ENCODE measurements at places on chromosomes 3 and 15. TPM values are rescaled to one million over a fixed set of nuclear protein-coding genes. Genes with fewer than 3 reads are reported as not detected.
A peak's percentile ranks its signal among the peaks of the same experiment; 100 is the strongest.

Gene GRK7
- not detected for total RNA-seq

DNA sequence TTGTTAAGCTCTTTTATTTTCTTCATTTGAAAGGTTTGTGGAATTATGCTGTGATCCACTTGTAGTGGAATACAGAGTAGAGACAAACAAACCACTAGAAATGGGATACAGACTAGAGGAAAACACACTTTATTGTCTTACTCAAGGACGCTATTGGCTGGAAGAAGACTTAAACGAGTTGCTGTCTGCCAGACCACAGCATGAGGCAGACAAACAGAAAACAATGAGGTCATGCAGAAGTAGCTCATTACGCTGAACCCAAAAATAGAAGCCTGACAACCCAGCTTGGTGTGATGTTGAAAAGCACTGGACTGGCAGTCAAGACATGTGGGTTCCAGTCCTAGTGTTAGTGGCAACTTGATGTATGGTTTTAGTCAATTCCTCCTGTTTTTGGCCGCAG is 62.4 kb upstream of the P3H2 start:
- no peak for DNase-seq
- H3K36me3 ChIP-seq: no peaks in the 10 kb centered on the region
- H3K27me3 ChIP-seq: no peaks in the 10 kb centered on the region
- no peak overlapping the region for H3K4me3 ChIP-seq
- no peak overlapping the region for H3K27ac ChIP-seq
- no peaks in the 10 kb centered on the region for H3K4me1 ChIP-seq

DNA sequence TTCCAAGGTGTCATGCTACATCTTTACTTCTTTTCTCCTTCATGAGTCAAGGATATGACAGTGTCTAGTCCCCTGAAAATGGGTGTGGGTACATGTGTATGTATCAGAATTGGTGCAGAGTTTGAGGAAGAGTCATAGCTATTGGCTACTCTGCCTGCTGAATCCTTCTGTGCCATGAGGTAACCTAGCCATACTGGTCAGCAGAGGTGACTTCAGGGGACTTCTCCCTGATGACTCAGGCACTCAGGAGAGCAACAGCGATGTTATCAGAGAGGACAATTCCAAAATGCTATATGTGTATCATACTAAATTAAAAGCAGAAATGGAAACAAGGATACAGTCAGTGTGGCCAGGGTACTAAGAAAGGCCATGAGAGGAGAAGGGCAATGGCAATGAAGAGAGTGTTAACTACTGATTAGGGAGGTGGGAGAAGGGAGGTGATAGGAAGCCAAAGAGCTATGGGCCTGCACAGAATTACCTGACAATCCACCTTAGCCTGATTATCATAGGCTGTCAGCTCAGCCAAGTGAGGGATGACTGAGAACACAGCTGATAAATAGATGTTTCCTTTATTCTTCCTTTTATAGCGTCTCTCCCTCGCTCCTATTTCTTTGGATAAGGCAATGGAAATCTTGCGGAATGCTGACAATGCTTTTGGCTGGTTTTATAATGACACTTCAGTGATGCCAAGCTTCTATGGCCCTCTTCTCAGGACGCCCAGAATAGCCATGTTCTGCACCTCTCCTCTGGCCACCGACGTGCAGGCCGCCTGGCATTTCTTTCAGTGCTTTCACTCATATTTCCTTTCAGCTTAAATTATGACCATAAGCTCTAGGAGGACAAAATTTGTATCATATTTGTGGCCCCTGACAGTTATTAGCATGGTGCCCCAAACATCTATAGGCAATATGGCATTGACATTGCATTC is 90.6 kb downstream of the FGF12 start:
- DNase-seq: no peak
- no peaks in the 10 kb centered on the region for H3K27me3 ChIP-seq
- no peaks in the 10 kb centered on the region for H3K36me3 ChIP-seq
- H3K27ac ChIP-seq: no peak overlapping the region
- no peaks in the 10 kb centered on the region for H3K4me1 ChIP-seq

DNA sequence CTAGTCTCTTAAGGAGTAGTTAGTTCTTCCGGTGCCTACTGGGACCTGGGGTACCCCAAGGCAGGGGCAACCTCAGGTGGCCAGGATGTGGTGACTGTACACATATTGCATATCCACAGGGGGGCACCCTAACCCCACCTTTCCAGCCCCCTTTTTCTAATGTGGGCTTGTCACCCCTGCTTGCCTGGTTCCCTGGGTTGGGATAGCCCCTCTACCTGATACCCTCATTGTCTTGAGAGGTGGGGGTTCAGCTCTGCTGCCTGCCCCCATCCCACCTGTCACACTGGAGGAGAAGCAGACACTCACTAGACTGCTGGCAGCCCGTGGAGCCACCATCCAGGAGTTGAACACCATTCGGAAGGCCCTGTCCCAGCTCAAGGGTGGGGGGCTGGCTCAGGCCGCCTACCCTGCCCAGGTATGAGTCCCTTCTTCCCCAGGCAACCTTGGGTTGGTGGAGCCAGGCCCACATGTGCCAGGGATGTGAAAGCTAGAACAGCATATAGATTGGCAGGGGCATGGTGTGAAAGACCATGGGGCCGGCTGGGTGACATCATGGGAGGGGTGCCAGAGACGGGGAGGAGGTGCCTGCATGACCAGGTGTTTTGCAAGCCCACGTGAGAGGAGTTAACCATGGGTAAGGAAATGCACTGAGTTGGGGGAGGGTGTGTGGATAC is 4.0 kb downstream of the GLYCTK start:
- DNase-seq: peak; percentile 59
- H3K4me3 ChIP-seq: no peak overlapping the region
- H3K27me3 ChIP-seq: no peaks in the 10 kb centered on the region
- H3K27ac ChIP-seq: no peak overlapping the region

Gene GOLGA8O
- total RNA-seq: 0.12 TPM

DNA sequence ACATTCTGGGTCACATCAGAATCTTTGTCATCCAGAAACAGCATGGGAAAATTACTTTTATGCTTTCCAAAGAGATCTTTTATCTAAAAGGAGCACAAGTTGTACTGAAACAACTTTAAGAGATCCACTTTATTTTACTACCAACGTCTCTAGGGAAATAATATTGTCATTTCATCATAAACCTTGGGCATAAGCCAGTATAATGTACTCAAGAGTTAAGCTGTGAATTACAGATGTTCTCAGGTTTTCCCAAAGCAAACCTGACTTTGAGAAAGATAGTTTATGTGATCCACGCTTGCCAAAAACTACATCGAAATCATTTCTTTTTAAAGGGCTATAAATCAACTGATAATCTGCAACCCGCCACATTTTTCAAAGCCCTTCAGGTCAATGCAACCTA is 124.1 kb upstream of the CRBN start:
- H3K27ac ChIP-seq: no peak overlapping the region
- H3K27me3 ChIP-seq: no peaks in the 10 kb centered on the region
- no peak for DNase-seq
- no peaks in the 10 kb centered on the region for H3K4me1 ChIP-seq
- no peak overlapping the region for H3K4me3 ChIP-seq
- H3K36me3 ChIP-seq: no peaks in the 10 kb centered on the region

- no peak overlapping the region for H3K27ac ChIP-seq
- H3K27me3 ChIP-seq: no peaks in the 10 kb centered on the region
- no peak for DNase-seq
- H3K4me3 ChIP-seq: no peak overlapping the region
- no peaks in the 10 kb centered on the region for H3K4me1 ChIP-seq
Measured at GRCh38 chr15:93826293-93826692, 405.1 kb upstream of the MCTP2 start.

- H3K27ac ChIP-seq: no peak overlapping the region
- H3K4me3 ChIP-seq: no peak overlapping the region
- H3K4me1 ChIP-seq: no peaks in the 10 kb centered on the region
- DNase-seq: peak; percentile 86
- no peaks in the 10 kb centered on the region for H3K27me3 ChIP-seq
Measured at GRCh38 chr15:80173022-80173759, 20.4 kb downstream of the FAH start.

Gene FEZF2
- total RNA-seq: not detected

GRCh38 chr3:113758389-113759024 is 11.7 kb downstream of the ATP6V1A start:
- H3K4me3 ChIP-seq: no peak overlapping the region
- DNase-seq: no peak
- no peaks in the 10 kb centered on the region for H3K27me3 ChIP-seq

GRCh38 chr3:194572143-194572789 is 61.0 kb downstream of the TMEM44 start:
- H3K36me3 ChIP-seq: no peaks in the 10 kb centered on the region
- no peak for DNase-seq
- no peak overlapping the region for H3K4me3 ChIP-seq
- H3K4me1 ChIP-seq: no peaks in the 10 kb centered on the region

Gene CKMT1A
- 1.2 TPM for total RNA-seq

DNA sequence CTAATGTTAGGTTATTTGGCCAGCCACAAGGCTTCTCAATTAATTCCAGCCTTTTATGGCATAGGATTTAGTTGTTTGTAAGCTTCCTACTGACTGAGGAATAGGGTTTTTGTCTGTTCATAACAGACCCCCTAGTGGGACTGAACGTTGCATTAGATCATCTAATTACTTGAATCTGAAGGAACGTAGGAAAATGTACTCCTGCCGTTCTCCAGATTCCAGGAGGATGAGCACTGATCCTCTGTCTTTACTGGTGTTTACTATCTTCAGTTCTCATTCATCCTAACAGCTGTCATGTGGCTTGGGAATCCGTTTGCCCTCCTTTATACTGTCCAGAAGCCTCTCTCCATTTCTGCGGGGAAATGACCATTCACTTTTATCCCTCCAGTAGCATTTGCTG is 52.7 kb downstream of the RAD54L2 start:
- no peaks in the 10 kb centered on the region for H3K36me3 ChIP-seq
- no peaks in the 10 kb centered on the region for H3K4me1 ChIP-seq
- DNase-seq: no peak

Gene DCUN1D1
- total RNA-seq: 15.5 TPM
